ENCODE measurements at places on chromosomes 4 and X.

DNA sequence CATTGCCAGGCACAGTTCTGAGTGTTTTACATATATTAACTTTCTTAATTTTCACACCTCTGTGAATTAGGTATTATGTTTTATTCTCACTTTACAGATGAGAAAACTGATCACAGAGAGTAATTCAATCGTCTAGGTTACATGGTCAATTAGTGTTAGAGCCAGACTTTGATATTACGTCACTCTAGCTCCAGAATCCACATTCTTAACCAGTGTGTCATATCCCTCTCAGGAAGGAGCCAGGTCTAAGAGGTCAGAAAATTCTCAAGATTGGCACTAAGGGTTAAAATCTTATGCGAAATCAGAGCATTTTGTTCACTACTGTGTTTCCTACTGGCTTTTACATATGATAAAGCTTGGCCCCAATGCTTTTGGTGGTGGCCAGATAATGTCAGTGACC lies 7.4 kb downstream of the DMP1 start:
- no peak for DNase-seq

GRCh38 chr4:7759216-7759615 lies 180.4 kb downstream of the AFAP1 start:
- DNase-seq, result no peak

DNA sequence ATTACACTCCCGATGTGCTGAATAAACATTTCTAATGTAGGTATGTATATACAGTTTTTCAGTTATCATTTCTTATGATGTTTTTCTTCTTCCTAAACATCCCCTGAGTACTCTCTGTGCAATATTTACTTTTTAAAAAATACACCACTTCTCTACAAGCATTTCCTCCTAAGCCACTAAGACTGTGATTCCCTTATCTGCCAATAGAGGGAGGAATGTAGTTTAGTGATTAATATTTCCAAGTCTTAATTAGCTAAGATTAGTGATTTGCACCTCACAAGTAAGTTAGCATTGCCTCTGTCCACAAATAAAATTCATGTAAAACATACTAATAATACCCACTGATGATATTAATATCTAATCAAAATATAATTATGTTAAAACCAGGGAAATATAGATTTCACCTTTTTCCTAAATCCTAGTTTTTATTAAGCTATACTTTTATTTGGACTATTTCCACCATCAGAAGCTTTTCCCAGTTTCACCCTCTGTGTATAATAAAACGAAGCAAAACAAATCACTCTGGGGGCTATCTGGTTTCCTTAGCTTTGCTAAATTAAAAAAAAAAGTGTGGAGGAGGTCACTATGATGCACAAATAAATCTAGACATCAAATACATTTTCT lies 909.1 kb downstream of the FAT4 start:
- DNase-seq, result no peak

- no peak for DNase-seq
These were observed 566.1 kb upstream of the BOD1L1 start for GRCh38 chr4:14193601-14194000.

DNA sequence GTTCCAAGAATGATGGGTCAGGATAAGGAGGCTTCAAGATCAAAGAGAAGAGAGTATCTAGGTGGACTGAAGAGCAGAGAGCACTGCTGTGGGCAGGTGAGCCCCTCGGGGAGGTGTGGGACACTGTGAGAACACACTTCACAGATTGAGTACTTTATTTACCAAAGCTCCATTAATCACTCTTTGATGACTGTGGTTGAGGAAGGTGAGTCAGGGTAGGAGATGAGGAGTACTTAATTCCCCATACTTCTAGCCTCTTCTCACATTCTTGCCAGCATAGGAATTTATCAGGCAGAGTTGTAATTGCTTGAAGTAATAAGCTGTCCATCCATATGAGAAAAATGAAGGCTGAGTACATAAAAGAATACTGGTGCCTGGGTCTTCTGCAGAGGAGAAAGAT lies 375.3 kb downstream of the PCDH10 start:
- DNase-seq, result no peak

GRCh38 chrX:130024127-130024526 lies 41.7 kb downstream of the BCORL1 start:
- DNase-seq, result peak; percentile 81

- DNase-seq, result no peak
These were observed 368.6 kb upstream of the CPXCR1 start for GRCh38 chrX:88378406-88378805.

GRCh38 chrX:111047575-111047974 lies 48.4 kb upstream of the PAK3 start:
- DNase-seq, result no peak

DNA sequence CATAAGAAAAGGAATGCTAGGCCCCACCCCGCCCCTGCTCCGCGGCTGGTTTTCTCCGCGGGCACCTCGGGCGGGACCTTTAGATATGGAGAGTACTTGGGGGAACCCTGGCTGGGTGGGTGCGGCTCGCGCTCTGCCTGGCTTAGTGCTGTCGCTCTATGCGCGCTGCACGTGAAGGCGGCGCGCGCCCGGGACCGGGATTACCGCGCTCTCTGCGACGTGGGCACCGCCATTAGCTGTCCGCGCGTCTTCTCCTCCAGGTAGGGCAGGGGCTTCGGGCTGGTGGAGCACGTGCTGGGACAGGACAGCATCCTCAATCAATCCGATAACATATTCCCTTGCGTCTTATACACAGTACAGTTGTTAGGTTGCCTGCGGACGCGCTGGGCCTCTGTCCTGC lies 56.0 kb downstream of the MAGEB10 start:
- DNase-seq, result no peak

DNA sequence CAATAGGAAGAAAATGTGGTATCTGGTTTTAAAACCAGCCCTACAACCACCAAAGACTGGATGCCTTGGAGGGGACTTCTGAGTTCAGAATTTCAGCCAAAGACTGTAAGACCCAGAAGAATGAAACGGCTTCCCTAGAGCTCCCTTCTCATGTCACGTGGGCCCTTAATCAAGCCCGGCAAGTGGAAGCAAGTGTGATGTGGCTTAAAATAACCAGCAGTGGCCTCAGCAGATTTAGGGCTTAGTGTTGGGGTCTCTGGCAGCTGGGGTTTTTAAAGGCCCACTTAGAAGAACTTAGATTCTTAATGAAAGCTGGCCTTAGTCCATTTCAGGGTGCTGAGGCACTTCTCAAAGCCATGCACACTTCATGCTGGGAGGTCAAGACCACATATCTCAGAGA lies 111.2 kb upstream of the TBC1D9 start:
- DNase-seq, result no peak

- DNase-seq, result no peak
These were observed 164.4 kb upstream of the PSAPL1 start for GRCh38 chr4:7598939-7599790.

- DNase-seq, result no peak
These were observed 56.8 kb downstream of the COX18 start for GRCh38 chr4:73012673-73013072.

DNA sequence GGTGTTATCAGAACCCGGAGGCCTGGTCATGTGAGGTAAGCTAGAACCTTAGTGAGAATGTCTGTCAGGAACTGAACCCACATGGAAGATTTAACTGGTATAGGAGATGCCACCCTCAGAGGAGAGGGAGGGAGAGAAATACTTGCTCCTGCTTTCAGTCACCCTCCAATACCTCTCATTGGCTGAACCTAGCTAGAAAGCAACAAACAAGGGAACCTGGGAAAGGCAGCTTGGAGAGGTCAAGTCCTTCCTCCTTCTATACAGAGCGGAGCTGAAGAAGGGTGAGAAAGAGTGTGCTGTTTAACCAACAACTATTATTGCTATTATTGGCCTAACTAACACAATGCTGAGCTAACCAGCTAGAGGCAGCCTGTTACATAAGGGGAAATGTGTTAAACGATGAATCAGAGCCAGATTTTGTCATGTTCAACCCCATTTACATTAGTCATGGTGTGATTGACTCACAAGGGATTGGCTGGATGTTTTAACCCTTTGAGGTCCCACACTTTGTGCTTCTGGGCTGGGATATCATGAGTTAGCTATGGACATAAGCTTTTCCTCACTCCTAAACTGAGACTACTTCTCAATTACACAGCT lies 96.5 kb upstream of the ESX1 start:
- DNase-seq, result no peak

- DNase-seq, result no peak
These were observed 15.0 kb downstream of the CFAP99 start for GRCh38 chr4:2433609-2434350.

GRCh38 chr4:59222221-59222620 lies 1977.9 kb upstream of the ADGRL3 start:
- DNase-seq, result no peak

DNA sequence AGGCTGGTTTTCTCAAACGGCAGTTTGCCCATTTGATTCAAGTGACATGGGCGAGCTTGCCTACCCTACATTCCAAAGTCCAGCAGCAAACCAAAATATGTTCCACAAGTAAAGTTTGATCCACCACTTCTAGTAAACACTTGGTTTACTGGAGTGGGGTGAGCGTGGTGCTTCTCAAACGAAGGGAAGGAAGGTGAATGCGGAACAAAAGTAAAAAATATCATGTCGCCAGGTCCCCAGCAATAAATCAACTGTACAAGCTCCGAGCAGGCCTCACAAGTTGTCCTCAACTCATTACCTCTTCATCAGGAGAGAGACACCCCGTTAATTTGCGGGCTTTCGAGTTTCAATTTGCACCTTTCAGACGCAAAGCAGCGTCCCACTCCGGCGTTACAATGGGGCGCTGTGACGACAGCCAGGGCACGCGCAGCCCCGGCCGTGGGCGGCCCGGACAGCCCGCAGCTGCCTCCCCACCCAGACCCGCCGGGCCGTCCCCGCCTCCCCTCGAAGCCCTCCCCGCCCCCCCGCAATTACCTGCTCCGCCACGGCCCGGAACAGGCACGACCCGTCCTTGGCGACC lies 1.0 kb downstream of the OTUD4 start:
- peak; percentile 53 for DNase-seq

- no peak for DNase-seq
These were observed 829.3 kb upstream of the LCORL start for GRCh38 chr4:18850867-18851266.

GRCh38 chr4:186942758-186943377 lies 219.2 kb upstream of the FAT1 start:
- peak; percentile 36 for DNase-seq

DNA sequence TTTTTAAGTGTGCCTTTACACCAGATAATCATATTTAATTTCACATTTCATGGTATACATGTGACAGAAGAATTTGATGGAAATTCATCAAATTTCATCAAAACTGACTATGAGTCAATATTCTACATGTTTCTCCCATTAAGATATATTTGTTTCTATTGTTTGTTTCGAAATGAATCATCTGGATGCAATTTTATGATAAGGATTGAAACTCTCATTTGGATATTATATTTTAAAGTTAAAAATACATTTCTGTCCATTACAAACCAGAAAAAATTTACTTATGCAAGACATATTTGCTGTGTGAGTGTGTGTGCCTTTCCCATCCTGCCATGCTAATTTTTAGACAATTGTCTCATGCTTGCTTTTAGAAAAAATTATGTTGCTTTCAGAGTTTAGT lies 52.2 kb downstream of the SULT1B1 start:
- DNase-seq, result no peak

- no peak for DNase-seq
These were observed 117.9 kb upstream of the MED14 start for GRCh38 chrX:40853004-40853815.

GRCh38 chr4:156966836-156967235 lies 4.8 kb downstream of the PDGFC start:
- no peak for DNase-seq

GRCh38 chrX:103376979-103377324 lies 614 bp downstream of the BEX3 start:
- DNase-seq, result peak; percentile 39

DNA sequence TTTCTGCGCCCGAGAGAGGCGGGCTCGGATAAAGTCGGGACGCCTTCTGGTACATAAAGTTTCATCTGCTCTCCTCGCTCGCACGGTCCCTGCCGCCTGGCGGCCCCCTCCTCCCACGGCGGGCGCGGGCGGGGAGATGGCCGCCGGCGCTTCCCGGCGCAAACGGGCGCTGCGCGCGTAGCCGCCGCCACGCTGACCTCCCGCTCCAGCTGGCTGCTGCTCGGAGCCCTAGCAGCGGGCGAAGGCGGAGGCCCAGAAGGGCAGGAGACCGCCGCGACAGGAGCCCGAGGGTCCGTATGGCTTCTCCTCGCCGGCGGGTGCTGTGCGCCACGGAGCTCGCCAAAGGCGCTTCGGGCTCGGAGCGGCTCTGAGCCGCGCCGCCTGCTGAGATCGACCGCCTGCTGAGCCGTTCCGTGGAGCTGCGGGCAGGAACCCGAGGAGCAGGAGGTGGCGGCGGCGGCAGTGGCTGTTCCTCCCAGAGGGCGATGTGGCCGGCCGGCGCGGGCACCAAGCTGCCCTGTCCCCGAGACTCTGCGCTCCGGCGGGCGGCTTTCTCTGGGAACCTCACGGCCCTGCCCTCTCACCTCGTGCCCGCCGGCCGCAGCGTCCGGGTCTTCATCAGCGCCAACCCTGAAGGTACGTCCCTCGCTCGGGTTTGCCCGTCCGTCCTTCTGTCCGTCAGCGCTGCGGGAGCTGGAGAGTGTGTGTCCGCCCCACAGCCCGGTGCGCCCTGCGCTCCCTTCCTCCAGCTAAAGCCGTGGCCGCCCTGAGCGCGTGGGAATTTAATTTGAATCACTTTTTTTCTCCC lies at the start of gene NWD2:
TSS of gene NWD2 (plus strand) at position 161 of the 808 bp plus-strand sequence. CDS start at position 486, 325 bp downstream.
- peak; percentile 69 for DNase-seq

DNA sequence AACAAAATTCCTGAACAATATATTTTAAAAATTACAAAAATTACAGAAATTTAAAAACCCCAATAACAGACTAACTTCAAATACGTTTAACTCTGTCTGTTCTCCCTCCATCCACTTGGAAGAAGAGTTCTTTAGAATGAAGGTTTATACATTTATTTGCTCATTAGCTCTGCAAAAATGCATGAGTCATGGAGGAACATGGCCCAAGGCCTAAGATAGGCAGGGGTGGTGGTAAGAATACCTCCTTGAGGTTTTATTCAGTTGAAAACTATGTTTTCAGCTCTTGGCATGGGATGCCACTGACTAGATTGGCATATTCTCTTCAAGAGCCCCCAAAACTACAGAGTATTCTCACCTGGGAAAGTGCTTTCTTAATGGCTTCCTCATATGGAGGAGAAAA lies 8.8 kb upstream of the LRRC66 start:
- DNase-seq, result no peak

DNA sequence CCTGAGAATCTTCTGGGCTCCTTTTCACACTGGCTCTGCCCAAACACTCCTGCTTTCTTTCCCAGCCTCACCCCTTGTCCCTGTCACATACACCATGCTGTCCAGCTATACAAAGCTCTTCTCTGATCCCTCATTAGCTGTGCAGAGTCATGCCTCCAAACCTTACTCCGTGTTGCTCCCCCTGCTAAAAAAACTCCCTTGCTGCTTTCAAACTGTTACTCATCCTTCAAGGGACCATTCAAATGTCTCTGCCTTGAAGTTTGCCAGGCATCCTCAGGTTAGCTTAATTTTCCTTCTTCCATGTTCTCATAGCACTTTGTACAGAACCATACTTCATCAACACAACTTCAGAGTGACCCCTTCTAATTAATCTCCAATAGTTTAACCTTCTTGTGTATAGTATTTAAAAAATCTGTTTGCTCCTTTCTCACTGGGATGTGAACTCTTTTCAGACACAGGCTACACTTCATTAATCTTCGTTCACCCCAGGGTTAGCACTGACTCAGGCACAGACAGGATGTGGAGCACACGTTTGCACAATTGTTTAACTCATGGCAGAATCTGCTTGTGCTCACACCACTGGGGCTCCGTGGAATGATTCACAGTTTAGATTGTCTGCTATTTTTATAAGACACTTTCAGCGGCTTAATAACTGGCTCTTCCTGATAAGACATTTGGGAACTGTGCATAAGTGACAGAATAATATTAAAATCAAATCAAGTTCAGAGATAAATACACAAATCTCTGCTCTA lies 21.4 kb upstream of the SEL1L3 start:
- DNase-seq, result no peak

GRCh38 chr4:120847019-120847582 lies 75.4 kb downstream of the PRDM5 start:
- no peak for DNase-seq

All from nephron progenitor cell (in vitro differentiated cells).